ENCODE measurements at places on chromosomes 6 and 20.

DNA sequence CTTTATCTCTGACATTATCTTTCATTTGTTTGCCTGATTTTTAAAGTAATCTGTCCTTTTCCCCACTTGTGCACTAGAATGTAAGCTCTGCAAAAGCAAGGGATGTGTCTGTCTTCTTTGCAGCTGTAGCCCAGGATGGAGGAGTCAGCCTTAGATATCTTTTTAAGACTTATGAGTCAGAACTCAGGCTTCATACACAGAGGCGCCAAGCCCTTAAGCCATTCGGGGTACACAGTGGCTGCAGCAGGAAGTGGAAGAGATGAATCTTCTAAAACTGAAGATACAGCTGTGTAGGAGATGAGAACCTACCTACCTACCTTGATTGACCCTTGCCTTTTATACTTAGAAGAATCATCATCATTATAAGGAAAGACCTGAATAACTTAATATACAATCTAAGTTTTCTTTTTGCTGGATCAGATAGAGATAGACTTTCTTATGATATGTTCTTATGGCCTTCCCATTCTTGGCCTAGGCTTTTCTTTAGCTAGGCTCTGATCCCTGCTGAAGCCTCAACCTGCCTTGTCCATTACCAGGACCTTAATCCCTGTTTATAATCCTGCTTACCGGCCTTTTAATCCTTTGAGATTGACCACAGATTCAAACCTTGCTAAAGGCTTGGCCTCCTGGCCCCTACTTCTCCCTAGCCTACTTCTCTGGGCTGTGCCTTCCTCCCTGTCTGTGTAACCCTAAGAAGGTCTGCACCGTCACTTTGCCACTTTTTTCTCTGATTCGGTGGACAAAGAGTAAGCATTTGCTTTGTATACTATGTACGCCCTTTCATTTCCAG, 304.5 kb downstream of the PRL start:
- DNase-seq: no peak

DNA sequence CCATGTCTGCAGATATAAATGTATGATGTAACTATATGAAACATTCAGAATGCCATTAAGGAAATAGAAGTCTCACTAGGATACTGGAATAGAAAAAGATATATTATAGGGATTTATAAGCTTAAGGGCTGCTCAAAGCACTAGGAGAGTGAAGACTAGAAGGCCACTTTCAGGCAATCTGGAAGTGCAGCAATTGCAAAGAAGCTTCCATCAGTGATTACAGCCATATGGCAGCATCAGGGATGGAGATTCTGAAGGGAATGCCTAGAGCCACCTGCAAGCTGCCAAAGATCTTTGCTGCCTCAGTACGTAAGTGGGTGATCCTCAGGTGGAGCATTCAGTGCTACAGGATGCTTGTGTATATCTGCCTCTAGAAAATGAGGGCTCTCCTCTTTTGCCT, 796.2 kb upstream of the EPHA7 start:
- no peak for DNase-seq

GRCh38 chr6:165178056-165178455, 131.3 kb downstream of the C6orf118 start:
- DNase-seq: no peak

- DNase-seq: no peak
Observed at GRCh38 chr20:37492096-37492625, 28.9 kb upstream of the NNAT start.

DNA sequence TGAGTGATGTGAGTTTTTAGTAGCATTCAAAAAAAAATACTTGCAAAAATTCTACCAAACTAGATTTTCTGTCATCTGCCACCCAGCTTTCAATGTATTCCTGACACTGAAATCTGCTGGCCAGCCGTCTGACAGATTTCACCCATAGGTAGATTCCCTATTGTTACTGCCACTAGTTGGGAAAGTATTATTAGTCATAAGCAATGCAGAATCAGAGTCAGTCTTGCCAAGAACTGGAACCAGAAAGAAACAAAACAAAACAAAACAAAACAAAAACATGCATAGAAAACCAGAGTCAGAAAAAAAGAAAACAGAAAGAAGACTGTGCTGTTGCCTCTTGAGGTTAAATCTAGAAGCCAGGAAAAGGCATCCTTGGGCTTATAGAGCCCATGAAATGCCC, 293.1 kb upstream of the KCNQ5 start:
- DNase-seq: no peak

GRCh38 chr20:1264727-1265126, 1.4 kb upstream of the SNPH start:
- no peak for DNase-seq

GRCh38 chr20:15817351-15817750, 755.9 kb downstream of the KIF16B start:
- no peak for DNase-seq

- no peak for DNase-seq
Observed at GRCh38 chr6:163739408-163739725, 324.8 kb downstream of the QKI start.

DNA sequence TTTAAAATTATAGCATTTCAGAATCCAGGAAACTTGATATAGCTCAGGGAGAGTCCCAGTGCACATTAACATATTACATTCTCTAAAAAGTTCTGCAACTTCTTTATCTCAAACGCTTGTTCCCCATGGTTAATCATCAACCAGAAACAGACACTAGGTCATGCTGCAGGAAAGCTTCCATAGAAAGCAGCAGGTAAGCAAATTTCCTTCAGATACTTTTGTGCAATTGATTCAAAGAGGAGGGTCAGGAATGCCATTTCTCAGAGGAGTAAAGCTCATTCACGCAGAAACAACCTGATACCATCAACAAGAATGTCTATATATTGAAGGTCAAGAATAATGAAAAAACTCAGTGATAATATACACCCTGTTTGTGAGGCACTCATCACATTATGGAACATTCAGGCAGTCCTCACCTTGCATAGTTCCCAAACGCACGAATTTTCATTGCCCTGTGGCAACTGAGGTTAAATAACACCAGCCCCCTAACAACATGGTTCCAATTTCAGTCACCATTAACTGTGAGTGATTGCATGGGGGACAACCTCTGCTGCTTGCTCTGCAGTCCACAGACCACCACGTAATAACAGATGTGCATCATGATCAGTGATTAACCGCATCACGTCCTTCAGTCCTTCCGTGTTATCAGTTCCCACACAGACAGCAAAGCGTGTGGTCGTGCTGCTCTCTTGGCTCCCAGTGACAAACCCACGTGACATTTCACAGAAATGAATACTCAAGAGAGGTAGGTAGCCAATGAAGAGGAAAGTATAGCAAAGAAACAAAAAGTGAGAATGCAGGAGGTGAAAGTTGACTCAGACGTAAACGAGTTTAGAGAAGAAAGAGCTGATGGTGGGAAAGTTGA, 95.7 kb downstream of the LY86 start:
- no peak for DNase-seq

GRCh38 chr20:20184149-20184548, 131.8 kb downstream of the CFAP61 start:
- DNase-seq: no peak

- DNase-seq: no peak
Observed at GRCh38 chr6:107697682-107698081, 126.4 kb downstream of the SCML4 start.

- no peak for DNase-seq
Observed at GRCh38 chr6:54718541-54719023, 128.0 kb upstream of the FAM83B start.

- no peak for DNase-seq
Observed at GRCh38 chr6:5707281-5708045, 299.3 kb downstream of the NRN1 start.

DNA sequence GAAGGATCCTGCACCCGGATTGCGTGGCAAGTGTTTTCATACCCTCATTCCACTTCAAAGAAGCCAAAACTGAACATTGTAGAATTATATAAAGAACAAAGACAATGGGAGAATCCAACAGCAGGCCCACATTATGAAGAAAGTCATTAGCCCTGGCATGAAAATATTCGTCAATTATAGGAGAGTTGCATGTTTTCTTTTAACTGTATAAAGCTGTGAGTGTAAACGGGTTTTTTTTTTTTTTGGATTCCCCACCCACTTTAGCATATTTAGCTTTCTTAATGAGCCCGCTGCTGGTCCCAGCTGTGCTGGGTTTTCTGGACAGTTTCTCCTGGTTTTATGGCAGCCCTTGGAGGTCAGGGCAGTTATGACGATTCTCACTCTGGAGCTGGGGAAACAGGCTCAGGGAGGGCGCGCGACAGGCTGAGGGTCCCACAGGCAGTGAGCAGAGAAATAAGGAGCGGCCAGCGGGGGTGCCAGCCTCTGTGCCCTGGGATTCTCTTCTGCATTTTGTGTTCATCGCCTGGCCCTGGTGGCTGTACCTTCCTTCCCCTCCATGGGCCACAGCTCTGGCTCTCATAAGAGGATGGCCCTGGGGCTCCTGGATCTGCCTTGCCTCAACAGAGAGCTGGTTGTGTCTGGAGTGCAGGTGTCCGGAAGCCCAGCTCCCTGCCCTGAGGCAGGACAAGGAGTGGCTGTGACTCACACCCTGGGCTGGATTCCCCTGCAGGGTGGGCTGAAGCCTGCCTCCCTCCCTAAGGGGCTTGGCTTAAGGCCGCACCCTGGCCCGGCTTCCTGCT, 24.1 kb upstream of the SULF2 start:
- no peak for DNase-seq

DNA sequence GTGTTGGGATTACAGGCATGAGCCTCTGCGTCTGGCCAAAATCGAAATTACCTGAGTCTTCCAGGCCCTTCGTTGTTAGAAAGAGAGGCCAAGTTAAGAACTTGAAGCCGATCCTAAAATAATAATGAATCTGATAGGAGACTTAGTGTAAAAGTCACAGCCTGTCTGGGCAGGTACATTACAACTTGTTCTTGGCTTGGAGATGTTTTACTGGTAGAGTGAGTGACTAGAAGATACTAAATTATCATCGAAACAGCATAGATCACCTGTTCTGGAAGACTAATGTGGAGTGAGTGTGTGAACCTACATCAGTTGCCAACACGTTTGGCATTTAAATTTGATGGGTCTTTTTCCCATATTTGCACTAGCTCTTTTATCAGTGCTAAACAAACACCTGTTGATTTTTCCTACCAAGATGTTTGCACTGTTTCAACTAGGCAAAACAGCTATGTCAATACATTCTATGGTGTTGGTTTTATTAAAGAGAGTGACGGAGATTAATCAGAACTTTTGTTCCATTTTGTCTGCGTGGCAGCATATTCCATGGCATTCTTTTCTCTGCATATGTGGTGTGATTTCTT, 4.6 kb upstream of the TMEM217 start:
- DNase-seq: no peak

DNA sequence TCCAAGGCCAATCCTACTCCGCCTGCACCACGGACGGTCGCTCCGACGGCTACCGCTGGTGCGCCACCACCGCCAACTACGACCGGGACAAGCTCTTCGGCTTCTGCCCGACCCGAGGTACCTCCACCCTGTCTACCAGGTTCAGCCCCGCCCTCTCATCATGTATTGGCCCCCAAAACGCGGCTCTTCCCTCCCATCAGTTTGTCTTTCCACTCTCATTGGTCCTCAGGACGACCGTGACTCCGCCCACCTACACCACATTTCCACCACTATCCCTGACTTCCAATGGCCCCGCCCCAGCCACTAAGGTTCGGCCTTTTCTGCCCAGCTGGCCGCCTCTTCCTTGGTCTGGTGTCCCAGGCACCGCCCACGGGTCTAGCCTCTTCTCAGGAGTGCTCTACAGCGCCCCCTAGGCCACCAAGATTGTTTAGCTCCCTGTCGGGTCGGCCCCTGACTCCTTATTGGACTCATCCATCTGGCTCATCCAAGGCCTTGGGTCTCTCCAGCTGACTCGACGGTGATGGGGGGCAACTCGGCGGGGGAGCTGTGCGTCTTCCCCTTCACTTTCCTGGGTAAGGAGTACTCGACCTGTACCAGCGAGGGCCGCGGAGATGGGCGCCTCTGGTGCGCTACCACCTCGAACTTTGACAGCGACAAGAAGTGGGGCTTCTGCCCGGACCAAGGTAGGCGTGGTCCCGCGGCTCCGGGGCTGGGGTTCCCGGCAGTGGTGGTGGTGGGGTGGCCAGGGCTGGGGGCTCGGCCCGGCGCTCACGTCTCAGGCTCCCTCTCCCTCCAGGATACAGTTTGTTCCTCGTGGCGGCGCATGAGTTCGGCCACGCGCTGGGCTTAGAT, 3.1 kb downstream of the MMP9 start:
- DNase-seq: no peak

GRCh38 chr20:43243672-43244269, 54.1 kb upstream of the PTPRT start:
- no peak for DNase-seq

DNA sequence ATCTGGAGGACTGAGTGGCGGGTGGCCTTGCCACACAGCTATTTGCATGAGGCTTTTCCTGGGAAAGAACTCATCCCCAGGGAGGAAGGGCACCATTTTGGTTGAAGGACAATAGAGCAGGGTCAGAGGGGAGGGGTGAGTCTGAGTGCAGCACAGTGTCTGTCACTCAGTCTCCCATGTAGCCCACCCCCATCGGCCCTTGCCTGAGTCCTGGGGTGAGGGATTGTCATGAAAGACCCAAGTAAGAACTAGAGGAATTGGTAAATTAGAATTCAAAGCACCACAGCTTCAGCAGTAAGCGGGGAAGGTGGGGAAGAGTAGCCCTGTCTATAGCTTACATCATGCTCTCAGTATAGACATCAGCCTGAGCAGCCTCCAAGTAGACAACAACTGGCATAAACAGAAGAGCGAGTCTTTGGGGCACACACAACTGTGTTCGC, 90.4 kb upstream of the TMEM30A start:
- no peak for DNase-seq

DNA sequence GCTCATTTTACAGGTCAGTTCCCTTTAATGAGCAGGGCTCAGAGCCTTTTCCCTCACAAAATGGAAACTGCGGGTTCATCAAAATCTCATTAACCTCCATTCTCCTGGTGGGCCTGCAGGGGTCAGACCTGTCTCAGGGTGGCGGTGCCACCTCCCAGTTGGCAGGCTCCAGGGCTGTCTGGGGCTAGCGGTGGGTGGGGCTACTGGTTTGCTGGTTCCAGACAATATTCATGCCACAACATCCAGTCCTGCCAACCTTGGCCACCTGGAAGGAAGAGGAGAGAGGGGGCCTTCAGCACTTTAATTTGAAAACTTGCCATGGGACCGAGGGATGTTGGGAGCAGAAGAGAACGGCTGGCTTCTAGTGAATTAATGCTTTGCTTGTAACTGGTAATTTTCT, 41.9 kb upstream of the CTNNBL1 start:
- DNase-seq: no peak

GRCh38 chr6:137816133-137816579, 50.9 kb upstream of the TNFAIP3 start:
- DNase-seq: no peak

DNA sequence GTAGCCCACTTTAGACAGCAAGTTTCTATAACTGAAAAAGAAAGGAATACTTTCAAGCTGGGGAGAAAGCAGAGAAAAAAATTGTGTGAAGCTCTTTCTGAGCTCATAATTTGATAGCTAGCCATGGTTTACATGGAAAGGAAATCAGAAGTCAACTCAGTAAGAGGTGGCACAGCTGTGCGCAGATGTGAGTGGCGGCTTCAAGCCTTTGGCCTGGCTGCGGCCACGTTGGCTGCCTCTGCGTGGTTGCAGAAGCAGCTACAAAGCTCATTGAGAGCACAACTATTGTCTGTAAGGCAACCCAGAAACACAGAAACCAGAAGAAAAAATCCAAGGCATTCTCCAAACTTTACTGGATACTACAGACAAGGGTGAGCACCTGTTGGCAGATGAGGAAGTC, 136.9 kb downstream of the SASH1 start:
- no peak for DNase-seq

All from T-helper 2 cell (primary cell).